ENCODE measurements at places on chromosomes 5 and 9.

GRCh38 chr5:124972703-124973102 is 226.3 kb upstream of the ZNF608 start:
- no peak for DNase-seq

GRCh38 chr5:110104726-110105669 is 415.3 kb downstream of the MAN2A1 start:
- no peak for DNase-seq

GRCh38 chr5:141765896-141766551 is 84.0 kb upstream of the ARAP3 start:
- no peak for DNase-seq

DNA sequence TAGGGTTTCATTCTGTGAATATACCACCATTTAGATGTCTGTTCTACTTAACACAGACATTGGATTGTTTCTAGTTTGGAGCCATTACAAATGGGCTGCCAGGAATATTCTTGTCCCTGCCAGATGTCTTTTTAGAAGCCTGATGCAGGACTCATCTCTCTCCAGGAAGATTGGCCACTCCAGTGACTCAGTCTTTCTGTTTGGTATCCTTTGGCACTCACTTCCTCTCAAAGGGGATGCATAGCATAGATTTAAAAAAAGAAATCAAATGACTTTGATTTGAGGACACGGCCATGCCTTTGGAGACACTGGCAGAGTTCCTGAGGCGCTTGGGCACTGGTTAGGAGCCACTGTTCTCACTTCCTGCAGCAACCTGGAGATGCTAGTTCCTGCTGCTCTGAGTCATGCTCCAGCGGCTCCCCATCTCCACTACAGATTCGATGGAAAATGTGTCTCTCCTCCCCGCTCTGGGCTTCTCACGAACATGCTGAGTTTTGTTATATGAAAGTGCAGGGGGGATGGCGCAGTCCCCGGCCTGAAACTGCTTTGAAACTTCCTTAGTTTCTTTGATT is 3.5 kb upstream of the ZNF366 start:
- DNase-seq: no peak

- no peak for DNase-seq
Measured at GRCh38 chr5:6737043-6737941, 24.1 kb downstream of the TENT4A start.

DNA sequence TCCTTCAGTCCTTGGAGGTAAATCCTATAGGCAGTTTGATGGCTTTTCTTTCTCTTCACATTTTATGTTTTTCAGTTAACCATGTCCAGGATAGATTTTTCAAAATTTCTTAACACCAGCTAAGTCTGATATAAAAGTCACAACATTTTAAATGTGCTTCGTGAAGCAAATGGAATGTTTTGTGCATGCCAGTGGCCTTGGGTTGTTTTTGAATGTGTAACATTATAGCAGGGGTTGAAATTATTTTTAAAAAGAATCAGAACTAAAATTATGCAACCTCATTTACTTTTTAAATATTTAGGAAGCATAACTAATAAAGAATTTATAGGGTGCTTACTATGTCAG is 201.1 kb downstream of the ARHGEF28 start:
- no peak for DNase-seq

DNA sequence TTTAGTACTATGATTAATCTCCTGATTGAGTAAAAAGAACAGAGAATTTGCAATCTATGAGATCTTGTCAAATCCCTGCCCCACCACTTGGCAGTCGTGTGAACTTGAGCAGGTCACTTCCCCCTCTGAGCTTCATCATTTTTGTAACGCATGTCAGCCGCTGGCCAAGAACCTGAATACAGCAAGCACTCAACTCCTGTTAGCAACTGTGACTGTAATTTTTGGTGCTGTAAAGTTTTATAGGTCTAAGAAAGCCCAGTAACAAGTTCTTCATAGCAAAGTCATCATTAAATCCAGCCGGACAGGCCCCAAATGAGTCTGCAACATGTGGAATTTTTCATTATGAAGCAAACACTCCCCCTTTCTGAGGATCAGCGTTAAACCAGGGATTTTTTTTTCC is 49.4 kb downstream of the DRD1 start:
- DNase-seq: no peak

- no peak for DNase-seq
Measured at GRCh38 chr5:86124333-86124732, 493.4 kb upstream of the COX7C start.

- no peak for DNase-seq
Measured at GRCh38 chr9:89912605-89912953, 307.8 kb downstream of the GADD45G start.

GRCh38 chr5:17079562-17079961 is 137.9 kb upstream of the BASP1 start:
- no peak for DNase-seq

GRCh38 chr5:120092649-120093048 is 371.5 kb upstream of the PRR16 start:
- DNase-seq: no peak

- DNase-seq: no peak
Measured at GRCh38 chr5:164722702-164723101, 1217.3 kb downstream of the MAT2B start.

DNA sequence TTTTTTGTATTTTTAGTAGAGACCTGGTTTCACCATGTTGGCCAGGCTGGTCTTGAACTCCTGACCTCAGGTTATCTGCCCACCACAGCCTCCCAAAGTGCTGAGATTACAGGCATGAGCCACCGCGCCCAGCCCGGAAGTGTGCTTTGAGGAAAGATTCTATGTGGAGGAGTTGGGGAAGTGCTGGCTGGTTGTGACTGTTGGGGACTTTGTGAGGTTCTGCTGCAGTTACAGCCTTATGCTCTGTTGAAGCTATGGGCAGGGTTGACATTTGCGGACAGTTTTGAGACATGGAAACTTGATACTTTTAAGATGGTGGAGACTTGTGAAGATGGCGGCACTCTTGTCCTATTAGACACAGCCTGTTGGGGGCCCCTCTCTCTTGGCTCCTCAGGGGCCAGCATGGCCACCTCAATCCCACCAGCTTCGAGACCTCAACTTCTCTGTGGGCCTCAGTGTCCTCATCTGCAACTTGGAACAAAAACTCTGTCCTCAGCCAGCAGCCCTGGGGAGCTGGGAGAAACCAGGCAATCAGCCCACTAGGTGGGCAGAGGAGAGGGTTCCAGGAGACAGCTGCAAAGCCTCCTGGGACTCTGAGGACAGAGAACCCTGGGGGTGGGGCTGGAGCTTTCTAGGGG is 24.9 kb downstream of the C9orf50 start:
- DNase-seq: no peak

GRCh38 chr9:33273972-33274328 is 9.1 kb downstream of the CHMP5 start:
- no peak for DNase-seq

DNA sequence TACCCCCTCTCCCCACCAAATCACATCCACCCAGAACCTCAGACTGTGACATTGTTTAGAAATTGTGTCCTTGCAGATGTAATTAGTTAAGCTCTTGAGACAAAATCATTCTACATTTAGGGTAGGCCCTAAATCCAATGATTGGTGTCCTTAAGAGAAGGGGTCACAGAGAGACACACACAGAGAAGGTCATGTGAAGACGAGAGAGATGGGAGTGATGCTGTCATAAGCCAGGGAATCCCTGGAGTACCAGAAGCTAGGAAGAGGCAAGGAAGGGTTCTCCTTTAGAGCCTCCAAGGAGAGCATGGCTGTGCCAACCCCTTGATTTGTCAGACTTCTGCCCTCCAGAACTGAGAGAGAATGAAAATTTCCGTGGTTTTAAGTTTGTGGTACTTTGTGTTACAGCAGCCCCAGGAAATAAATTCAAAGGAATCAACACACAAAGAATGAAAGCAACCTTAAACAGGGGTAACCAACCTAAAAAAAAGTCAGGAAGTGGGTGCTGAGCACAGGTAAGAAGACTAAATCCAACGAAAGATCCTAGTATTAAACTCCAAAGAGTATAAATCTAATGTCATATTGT is 33.6 kb downstream of the TIMD4 start:
- no peak for DNase-seq
